Activated CD4-positive, alpha-beta memory T cell treated with anti-CD3 and anti-CD28 coated beads, Interleukin-2, amount 10 ng/mL, durations not matched to agents 7 days and 5 days (primary cell): ENCODE measurements at places on chromosomes 2 and 18.
A peak's percentile ranks its signal among the peaks of the same experiment; 100 is the strongest.

DNA sequence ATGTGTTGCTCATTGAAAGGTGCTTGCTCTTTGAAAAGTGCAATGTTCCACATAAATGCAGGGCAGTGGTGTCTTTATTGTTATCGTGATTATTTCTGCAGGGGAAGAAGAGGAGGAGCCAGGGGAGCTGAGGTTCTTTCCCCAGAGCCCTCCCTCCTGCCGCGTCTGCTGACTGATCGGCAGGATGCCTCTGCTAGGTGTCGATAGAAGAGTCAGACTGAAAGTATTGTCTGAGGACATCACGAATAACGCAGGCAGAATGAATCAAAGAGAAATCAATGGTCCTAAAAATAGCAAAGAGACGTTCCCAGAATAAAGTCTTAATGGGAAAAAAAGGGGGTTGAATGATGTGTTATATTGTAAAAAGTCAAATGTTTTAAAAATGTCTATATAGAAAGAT is 47.4 kb upstream of the SIX3 start:
- peaks cover 4% of the 10 kb centered on the region for H3K27me3 ChIP-seq
- no peak overlapping the region for H3K4me3 ChIP-seq
- H3K27ac ChIP-seq, result no peak overlapping the region
- H3K36me3 ChIP-seq, result no peaks in the 10 kb centered on the region

- no peak overlapping the region for H3K27ac ChIP-seq
- H3K4me3 ChIP-seq, result no peak overlapping the region
- H3K36me3 ChIP-seq, result peaks cover 3% of the 10 kb centered on the region
- no peak for DNase-seq
- H3K27me3 ChIP-seq, result no peaks in the 10 kb centered on the region
- peaks cover 28% of the 10 kb centered on the region for H3K4me1 ChIP-seq
Measured at GRCh38 chr2:88601286-88601685, 26.0 kb downstream of the EIF2AK3 start.

- DNase-seq, result no peak
- no peak overlapping the region for H3K4me3 ChIP-seq
- H3K4me1 ChIP-seq, result peaks cover 14% of the 10 kb centered on the region
- no peaks in the 10 kb centered on the region for H3K36me3 ChIP-seq
Measured at GRCh38 chr18:23378302-23378686, 74.8 kb upstream of the RIOK3 start.

GRCh38 chr2:33068261-33068660 is 121.5 kb downstream of the LTBP1 start:
- H3K36me3 ChIP-seq, result no peaks in the 10 kb centered on the region
- H3K27me3 ChIP-seq, result peaks cover 7% of the 10 kb centered on the region
- H3K4me1 ChIP-seq, result peaks cover 10% of the 10 kb centered on the region
- no peak overlapping the region for H3K27ac ChIP-seq
- no peak for DNase-seq

- H3K36me3 ChIP-seq, result no peaks in the 10 kb centered on the region
- peaks cover 28% of the 10 kb centered on the region for H3K27me3 ChIP-seq
- peaks cover 27% of the 10 kb centered on the region for H3K4me1 ChIP-seq
- H3K27ac ChIP-seq, result no peak overlapping the region
- no peak for DNase-seq
Measured at GRCh38 chr2:118048401-118048800, 34.5 kb upstream of the CCDC93 start.

DNA sequence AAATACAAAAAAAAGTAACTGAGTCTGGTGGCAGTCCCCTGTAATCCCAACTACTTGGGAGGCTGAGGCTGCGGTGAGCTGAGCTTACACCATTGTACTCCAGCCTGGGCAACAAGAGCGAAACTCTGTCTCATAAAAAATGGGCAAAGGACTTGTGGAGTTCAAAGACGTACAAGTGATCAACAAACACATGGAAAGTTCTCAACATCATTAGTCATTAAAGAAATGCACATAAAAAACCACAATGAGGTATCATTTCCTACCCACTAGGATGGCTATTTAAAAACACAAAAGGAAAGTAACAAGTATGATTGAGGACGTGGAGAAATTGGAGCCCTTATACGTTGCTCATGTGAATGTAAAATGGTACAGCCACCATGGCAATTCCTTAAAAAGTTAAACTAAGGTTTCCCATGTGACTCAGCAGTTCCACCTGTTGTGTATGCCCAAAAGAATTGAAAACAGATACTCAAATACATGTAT is 52.3 kb downstream of the RAB10 start:
- peak; percentile 37 for DNase-seq
- H3K27ac ChIP-seq, result peak overlapping the region; percentile 68
- H3K27me3 ChIP-seq, result no peaks in the 10 kb centered on the region

DNA sequence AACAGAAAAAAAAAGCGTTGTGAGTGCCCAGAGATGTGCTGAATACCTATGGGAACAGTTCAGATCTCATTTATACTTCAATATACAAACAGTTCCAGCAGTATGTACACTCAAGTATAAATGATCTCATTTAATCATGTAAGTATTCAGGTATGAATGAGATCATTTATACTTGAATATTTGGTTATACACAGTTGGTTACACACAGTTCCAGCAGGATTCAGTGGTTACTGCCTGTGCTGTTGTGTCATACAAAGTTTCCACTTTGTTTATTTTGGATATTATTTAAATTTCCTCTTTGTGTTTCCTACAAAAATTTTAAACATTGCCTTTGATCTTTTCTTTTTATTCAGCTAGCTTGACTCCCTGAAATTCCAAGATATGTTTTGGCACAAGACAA is 293.5 kb upstream of the SLC39A10 start:
- no peaks in the 10 kb centered on the region for H3K27me3 ChIP-seq
- no peak overlapping the region for H3K27ac ChIP-seq
- H3K4me1 ChIP-seq, result peaks cover 11% of the 10 kb centered on the region
- peaks cover 5% of the 10 kb centered on the region for H3K36me3 ChIP-seq
- H3K4me3 ChIP-seq, result no peak overlapping the region

DNA sequence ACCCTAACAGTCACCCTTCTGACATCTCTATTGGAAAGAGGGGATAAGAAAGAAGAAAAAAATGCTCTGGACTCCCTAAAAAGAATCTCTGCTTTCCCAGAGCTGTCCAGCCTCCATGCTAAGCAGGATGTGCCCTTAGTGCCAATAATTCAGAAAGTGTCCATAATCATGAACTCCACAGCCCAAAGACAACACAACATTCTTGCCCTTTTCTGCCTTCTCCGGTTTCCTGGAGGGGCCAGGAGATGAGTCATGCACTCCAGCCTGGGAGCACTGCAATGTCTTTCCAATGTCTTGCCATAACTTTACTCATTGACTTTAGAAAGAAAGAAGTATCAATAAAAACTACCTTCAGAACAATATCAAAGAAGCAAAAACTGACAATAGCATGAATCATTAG is 44.0 kb downstream of the KLF7 start:
- H3K4me1 ChIP-seq, result peaks cover 28% of the 10 kb centered on the region
- H3K4me3 ChIP-seq, result no peak overlapping the region
- no peak for DNase-seq
- H3K27me3 ChIP-seq, result no peaks in the 10 kb centered on the region
- H3K27ac ChIP-seq, result no peak overlapping the region

DNA sequence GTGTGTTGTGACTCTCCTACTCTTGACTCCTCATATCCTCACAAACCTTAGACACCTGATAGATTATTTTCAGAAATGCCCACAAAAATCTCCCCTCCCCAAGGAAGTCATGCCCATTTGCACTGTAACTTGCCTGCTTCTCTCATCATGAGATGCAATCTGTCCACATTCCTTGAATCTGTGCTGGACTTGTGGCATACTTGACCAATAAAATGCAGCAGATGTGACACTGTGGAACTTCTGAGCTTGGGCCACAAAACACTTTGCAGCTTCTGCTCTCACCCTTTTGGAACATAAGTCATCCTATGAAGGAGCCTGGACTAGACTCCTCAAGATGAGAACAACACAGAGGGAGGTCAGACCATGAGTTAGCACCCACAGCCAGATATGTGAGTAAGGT is 4.4 kb upstream of the PID1 start:
- no peaks in the 10 kb centered on the region for H3K4me1 ChIP-seq
- H3K36me3 ChIP-seq, result no peaks in the 10 kb centered on the region
- H3K27me3 ChIP-seq, result peaks cover 15% of the 10 kb centered on the region
- DNase-seq, result no peak
- no peak overlapping the region for H3K27ac ChIP-seq

DNA sequence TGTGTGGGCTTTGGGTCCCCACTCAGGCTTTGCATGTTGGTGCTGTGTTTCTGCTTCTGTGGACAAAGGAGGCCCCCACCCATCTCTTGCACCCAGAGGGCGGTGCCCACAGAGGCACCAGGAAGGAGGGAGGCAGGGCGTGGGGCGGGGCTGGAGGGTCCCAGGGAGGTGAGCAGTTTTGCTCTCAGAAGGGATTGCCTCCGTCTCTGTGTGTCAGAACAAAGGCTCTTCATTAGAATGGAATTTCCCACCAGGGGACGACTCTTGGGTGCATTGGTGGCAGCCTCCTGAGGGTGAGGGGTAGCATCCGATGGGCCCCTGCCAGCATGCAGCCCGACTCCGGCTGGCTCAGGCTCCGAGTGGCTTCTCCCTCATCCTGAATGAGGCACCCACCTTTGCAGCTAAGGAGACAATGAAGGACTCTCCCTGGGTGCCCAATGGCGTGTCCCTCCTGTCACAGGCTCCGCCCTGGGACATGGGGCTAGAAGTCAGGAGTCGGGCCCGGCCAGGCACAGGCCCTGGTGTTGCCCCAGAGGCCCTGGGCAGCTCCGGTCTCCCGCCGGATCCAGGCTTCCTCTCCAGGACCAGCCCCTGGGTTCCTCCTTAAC is 7.0 kb upstream of the ERFE start:
- H3K4me1 ChIP-seq, result no peaks in the 10 kb centered on the region
- no peaks in the 10 kb centered on the region for H3K36me3 ChIP-seq
- H3K4me3 ChIP-seq, result no peak overlapping the region
- H3K27ac ChIP-seq, result no peak overlapping the region

GRCh38 chr18:80136679-80137078 is 27.6 kb downstream of the ADNP2 start:
- H3K27ac ChIP-seq, result no peak overlapping the region
- peaks cover 17% of the 10 kb centered on the region for H3K4me1 ChIP-seq
- no peak for DNase-seq
- H3K4me3 ChIP-seq, result no peak overlapping the region
- H3K36me3 ChIP-seq, result peaks cover 53% of the 10 kb centered on the region

DNA sequence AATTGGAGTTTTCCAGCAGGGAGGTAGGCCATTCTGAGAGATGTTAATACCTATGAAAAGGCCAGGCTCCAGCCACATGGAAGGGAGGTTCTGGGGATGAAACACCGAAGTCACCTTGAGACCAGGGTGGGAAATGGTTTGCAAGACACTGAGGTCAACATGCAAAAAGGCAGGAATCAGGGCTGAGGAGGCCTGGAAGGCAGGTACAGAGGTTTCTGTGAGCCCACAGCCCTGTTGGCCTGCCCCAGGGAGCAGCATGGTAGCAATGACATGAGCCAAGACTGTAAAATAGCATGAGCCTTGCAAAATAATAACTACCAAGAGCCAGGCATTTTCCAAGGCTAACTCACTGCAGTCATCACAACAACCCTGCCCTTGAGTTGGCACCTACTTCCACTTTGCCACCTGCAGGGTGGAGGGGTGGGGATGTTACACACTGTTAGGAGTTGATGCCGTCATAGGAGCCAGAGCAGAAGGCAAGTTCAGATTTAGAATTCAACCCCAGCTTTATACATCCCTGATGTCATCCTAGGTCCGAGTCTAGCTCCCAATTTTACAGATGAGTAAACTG is 61.3 kb downstream of the ZBTB7C start:
- DNase-seq, result no peak
- peaks cover 12% of the 10 kb centered on the region for H3K4me1 ChIP-seq
- H3K4me3 ChIP-seq, result no peak overlapping the region
- H3K36me3 ChIP-seq, result no peaks in the 10 kb centered on the region
- no peak overlapping the region for H3K27ac ChIP-seq
- peaks cover 21% of the 10 kb centered on the region for H3K27me3 ChIP-seq

DNA sequence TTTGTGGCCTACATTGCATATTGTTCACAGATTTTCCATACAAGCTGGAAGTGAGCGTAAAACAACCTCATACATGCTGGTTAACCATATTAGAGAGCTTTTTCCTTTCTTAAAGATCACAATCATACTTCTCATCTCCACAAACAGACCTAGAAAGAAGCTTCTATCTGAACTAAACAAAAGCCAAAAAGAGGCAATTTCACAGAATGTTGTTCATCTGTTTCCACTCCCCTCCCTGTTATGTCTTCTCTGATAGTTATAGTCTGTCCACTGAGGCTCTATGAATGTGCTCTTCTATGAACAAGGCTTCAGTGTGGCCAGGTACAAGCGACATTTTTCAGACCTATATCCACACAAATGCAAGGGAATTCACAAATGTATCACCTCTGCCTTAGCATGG is 63.4 kb downstream of the LDAH start:
- no peaks in the 10 kb centered on the region for H3K27me3 ChIP-seq
- H3K4me1 ChIP-seq, result no peaks in the 10 kb centered on the region
- DNase-seq, result no peak
- no peak overlapping the region for H3K4me3 ChIP-seq

- peaks cover 33% of the 10 kb centered on the region for H3K27me3 ChIP-seq
- no peaks in the 10 kb centered on the region for H3K36me3 ChIP-seq
- no peak overlapping the region for H3K4me3 ChIP-seq
- no peaks in the 10 kb centered on the region for H3K4me1 ChIP-seq
- no peak for DNase-seq
Measured at GRCh38 chr18:22813648-22814328, 119.3 kb upstream of the RBBP8 start.

- H3K4me3 ChIP-seq, result peak overlapping the region; percentile 83
- no peaks in the 10 kb centered on the region for H3K27me3 ChIP-seq
- peaks cover 2% of the 10 kb centered on the region for H3K36me3 ChIP-seq
- peak overlapping the region; percentile 48 for H3K27ac ChIP-seq
Measured at GRCh38 chr2:186590350-186590758, 498 bp downstream of the ITGAV start.

GRCh38 chr2:129074298-129074920 is 755.7 kb upstream of the HS6ST1 start:
- H3K4me3 ChIP-seq, result no peak overlapping the region
- H3K4me1 ChIP-seq, result no peaks in the 10 kb centered on the region
- DNase-seq, result no peak
- H3K27me3 ChIP-seq, result no peaks in the 10 kb centered on the region

- DNase-seq, result no peak
- H3K4me3 ChIP-seq, result no peak overlapping the region
- H3K4me1 ChIP-seq, result peaks cover 5% of the 10 kb centered on the region
- H3K27me3 ChIP-seq, result peaks cover 1% of the 10 kb centered on the region
Measured at GRCh38 chr2:12315224-12315623, 401.5 kb upstream of the TRIB2 start.

- no peak overlapping the region for H3K4me3 ChIP-seq
- H3K36me3 ChIP-seq, result no peaks in the 10 kb centered on the region
- peaks cover 13% of the 10 kb centered on the region for H3K27me3 ChIP-seq
- H3K27ac ChIP-seq, result no peak overlapping the region
- H3K4me1 ChIP-seq, result no peaks in the 10 kb centered on the region
Measured at GRCh38 chr2:240208096-240208495, 67.6 kb upstream of the OTOS start.

- no peaks in the 10 kb centered on the region for H3K4me1 ChIP-seq
- DNase-seq, result no peak
- no peaks in the 10 kb centered on the region for H3K36me3 ChIP-seq
- H3K27ac ChIP-seq, result no peak overlapping the region
Measured at GRCh38 chr2:26887151-26887550, 39.2 kb downstream of the DPYSL5 start.
